ENCODE measurements at places on chromosomes 16 and 17. TPM values are rescaled to one million over a fixed set of nuclear protein-coding genes. Genes with fewer than 3 reads are reported as not detected.

DNA sequence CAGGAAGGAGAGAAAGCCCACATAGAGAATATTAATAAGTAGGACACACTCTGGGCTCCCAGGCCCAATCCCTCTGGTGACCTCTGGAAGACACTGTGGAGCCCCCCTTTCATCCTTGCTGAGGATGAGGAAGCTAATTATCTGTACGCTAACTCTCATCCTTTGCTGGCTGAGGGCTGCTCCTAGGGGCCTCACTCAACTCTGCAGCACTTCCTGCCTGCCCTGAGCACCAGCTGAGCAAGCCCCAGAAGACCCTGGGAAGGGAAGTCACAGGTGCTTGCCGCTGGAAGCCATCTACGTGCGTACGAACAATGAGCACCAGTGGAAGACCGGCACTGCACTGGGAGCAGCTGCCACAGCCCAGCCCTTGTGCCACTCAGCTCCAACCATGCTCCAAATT, 145.8 kb upstream of the CDH5 start:
- H3K36me3 ChIP-seq = no peaks in the 10 kb centered on the region
- no peak overlapping the region for H3K4me3 ChIP-seq
- no peaks in the 10 kb centered on the region for H3K4me1 ChIP-seq
- peaks cover 3% of the 10 kb centered on the region for H3K27me3 ChIP-seq
- no peak overlapping the region for H3K27ac ChIP-seq
- no peak for DNase-seq

GRCh38 chr17:8747742-8748141, 3.1 kb upstream of the CCDC42 start:
- peaks cover 16% of the 10 kb centered on the region for H3K27me3 ChIP-seq
- H3K27ac ChIP-seq = no peak overlapping the region
- H3K4me1 ChIP-seq = peaks cover 18% of the 10 kb centered on the region

GRCh38 chr17:63497708-63498483, 21.0 kb downstream of the ACE start:
- no peak overlapping the region for H3K4me3 ChIP-seq
- DNase-seq = no peak
- no peaks in the 10 kb centered on the region for H3K36me3 ChIP-seq
- H3K4me1 ChIP-seq = no peaks in the 10 kb centered on the region
- no peak overlapping the region for H3K27ac ChIP-seq

GRCh38 chr16:24851700-24852099, 5.9 kb downstream of the SLC5A11 start:
- H3K4me1 ChIP-seq = no peaks in the 10 kb centered on the region
- no peaks in the 10 kb centered on the region for H3K36me3 ChIP-seq
- no peak for DNase-seq
- H3K4me3 ChIP-seq = no peak overlapping the region
- H3K27ac ChIP-seq = no peak overlapping the region
- H3K27me3 ChIP-seq = peaks cover 4% of the 10 kb centered on the region

DNA sequence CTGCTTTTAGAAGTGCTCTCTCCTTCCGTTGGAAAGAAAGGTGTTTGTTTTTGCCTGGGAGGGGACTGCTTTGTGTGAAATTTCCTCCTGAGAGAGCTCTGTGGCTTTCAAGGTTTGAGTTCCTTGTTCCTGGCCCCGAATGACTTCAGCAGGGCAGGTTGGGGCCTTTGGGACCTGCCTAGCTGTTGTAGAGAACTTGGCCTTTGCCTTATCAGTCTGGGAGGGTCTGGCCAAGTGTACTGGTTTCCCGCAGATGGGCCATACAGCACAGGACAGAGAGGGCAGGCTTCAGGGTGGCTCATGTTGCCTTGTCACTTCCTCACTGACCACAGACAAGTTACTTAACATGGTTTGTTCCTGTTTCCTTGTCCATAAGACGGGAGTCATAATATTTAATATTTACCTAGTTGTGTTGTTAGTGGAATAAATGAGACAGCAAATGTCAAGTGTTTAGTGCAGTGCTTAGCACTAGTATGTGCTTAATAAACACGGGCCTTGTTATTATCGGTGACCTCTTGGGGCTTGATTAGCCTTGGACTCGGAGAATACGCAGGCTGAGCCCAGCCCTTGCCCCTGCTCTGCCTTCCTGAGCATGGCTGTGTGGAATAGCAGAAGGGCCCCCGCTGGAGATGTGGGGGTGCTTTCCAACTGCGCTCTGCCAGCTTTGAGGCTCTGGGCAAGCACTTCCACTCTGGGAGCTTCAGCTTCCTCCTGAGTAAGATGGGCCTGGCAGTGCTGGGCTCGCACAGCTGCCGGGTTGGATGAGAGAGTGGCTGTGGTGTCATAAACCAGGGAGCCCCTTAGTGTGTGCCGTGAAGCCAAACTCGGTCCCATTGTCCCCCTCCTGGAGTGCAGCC, 6.6 kb downstream of the PRSS8 start:
- no peaks in the 10 kb centered on the region for H3K36me3 ChIP-seq
- DNase-seq = no peak
- no peak overlapping the region for H3K4me3 ChIP-seq
- H3K4me1 ChIP-seq = peaks cover 12% of the 10 kb centered on the region
- H3K27ac ChIP-seq = no peak overlapping the region
- H3K27me3 ChIP-seq = no peaks in the 10 kb centered on the region

DNA sequence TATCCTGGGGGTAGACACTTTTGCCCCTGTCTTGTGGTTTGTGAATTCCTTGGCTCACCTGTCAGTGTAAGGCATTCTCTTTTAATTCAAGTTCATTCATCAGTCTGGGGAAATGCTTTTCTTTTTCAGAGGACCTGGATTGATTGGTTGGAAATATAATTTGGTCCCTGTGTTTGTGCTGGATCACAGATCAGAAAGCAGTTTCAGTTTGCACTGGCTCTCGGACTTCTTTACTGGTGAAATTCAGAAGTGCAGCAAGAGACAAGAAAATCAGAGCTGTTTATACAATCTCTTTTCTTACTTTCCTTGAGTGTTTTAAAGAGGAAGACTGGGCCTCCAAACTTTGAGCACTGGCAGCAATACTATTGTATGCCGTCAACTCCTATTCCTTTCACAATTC, 161.8 kb upstream of the KCNJ16 start:
- no peaks in the 10 kb centered on the region for H3K27me3 ChIP-seq
- H3K27ac ChIP-seq = no peak overlapping the region
- no peak for DNase-seq
- no peak overlapping the region for H3K4me3 ChIP-seq

GRCh38 chr17:3885271-3885670, 7.6 kb downstream of the CAMKK1 start:
- no peak for DNase-seq
- no peak overlapping the region for H3K4me3 ChIP-seq
- H3K27me3 ChIP-seq = no peaks in the 10 kb centered on the region
- no peak overlapping the region for H3K27ac ChIP-seq
- H3K4me1 ChIP-seq = peaks cover 27% of the 10 kb centered on the region

DNA sequence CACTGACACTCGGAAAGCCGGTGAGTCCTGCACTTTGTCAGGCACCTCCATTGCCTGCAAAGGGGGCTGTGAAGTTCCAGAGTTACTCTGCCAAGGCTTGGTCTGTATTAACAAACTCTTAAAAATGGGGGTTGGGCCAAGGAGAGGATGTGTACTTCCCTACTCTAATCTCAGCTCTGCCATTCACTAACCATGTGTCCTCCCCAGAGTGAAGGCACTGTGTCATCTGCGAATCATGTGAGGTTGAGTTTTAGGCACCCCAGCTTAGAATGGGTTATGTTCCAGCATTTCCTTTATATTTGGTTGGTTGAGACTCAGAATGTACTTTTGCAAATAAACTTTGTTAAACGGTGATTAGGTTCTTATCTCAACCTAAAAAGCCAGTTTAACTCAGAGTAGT, 24.9 kb downstream of the ERCC4 start:
- no peak overlapping the region for H3K4me3 ChIP-seq
- no peaks in the 10 kb centered on the region for H3K27me3 ChIP-seq
- DNase-seq = no peak
- H3K4me1 ChIP-seq = no peaks in the 10 kb centered on the region
- H3K36me3 ChIP-seq = peaks cover 31% of the 10 kb centered on the region
- H3K27ac ChIP-seq = no peak overlapping the region

- no peak for DNase-seq
- H3K27ac ChIP-seq = no peak overlapping the region
- no peaks in the 10 kb centered on the region for H3K4me1 ChIP-seq
- H3K36me3 ChIP-seq = no peaks in the 10 kb centered on the region
These were observed 282.4 kb downstream of the ABCC12 start for GRCh38 chr16:47873434-47873833.

DNA sequence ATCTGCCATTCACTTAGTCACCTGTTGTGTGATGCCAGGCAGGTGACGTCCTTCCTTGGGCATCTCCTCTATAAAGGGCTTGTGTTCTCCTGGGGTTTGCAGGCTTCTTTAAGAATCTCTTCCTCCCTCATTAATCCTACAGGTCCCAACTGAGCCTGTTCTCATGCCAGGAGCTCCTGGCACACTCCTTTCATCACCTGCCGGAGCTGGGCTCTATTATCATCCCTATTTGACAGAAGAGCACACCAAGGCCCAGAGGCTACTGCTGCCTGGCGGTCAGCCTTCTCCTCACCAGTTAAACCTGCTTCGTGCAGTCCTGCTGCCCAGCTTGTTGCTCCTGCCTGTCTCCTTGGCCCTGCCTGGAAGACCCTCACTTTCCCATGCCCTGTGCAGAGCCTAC, 51.2 kb downstream of the RAI1 start:
- no peak for DNase-seq
- no peaks in the 10 kb centered on the region for H3K27me3 ChIP-seq
- H3K4me1 ChIP-seq = peaks cover 56% of the 10 kb centered on the region
- no peak overlapping the region for H3K27ac ChIP-seq
- H3K4me3 ChIP-seq = no peak overlapping the region

DNA sequence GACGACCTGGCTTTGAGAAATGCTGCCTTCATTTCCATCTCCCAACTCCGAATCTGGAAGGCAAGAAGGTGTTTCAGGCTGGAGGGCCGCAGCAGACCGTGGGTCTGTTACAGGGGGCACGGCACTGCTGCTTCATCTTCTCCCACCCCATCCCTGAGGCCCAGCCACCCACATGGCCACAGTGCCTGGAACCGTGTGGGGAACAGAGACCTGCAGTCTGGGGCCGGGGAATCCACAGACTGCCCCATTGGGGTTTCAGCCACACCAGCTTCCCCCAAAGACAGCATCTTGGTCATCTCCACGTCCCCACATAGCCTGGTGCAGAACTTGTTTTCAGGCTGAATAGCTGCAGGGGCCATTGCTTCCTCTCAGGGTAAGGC, 74.2 kb downstream of the MRC2 start:
- no peak for DNase-seq
- H3K36me3 ChIP-seq = no peaks in the 10 kb centered on the region
- H3K27ac ChIP-seq = no peak overlapping the region
- H3K27me3 ChIP-seq = peaks cover 13% of the 10 kb centered on the region
- H3K4me3 ChIP-seq = no peak overlapping the region
- H3K4me1 ChIP-seq = no peaks in the 10 kb centered on the region

- H3K4me1 ChIP-seq = peaks cover 17% of the 10 kb centered on the region
- H3K36me3 ChIP-seq = no peaks in the 10 kb centered on the region
- peak overlapping the region; percentile 90 for H3K27ac ChIP-seq
- DNase-seq = no peak
- H3K4me3 ChIP-seq = no peak overlapping the region
- no peaks in the 10 kb centered on the region for H3K27me3 ChIP-seq
These were observed 2.6 kb upstream of the TMEM88 start for GRCh38 chr17:7852262-7852670.

The HOXB8 gene
- polyA plus RNA-seq = not detected

The ABCC12 gene
- polyA plus RNA-seq = not detected

The KCNG4 gene
- not detected for polyA plus RNA-seq

The SKAP1 gene
- 166 TPM for polyA plus RNA-seq

The CHST4 gene
- polyA plus RNA-seq = not detected

The OTOP2 gene
- polyA plus RNA-seq = not detected

The STAC2 gene
- polyA plus RNA-seq = not detected

The CALB2 gene
- polyA plus RNA-seq = not detected

All from naive B cell (primary cell).